ENCODE measurements at places on chromosomes 4 and X.
A peak's percentile ranks its signal among the peaks of the same experiment; 100 is the strongest.

DNA sequence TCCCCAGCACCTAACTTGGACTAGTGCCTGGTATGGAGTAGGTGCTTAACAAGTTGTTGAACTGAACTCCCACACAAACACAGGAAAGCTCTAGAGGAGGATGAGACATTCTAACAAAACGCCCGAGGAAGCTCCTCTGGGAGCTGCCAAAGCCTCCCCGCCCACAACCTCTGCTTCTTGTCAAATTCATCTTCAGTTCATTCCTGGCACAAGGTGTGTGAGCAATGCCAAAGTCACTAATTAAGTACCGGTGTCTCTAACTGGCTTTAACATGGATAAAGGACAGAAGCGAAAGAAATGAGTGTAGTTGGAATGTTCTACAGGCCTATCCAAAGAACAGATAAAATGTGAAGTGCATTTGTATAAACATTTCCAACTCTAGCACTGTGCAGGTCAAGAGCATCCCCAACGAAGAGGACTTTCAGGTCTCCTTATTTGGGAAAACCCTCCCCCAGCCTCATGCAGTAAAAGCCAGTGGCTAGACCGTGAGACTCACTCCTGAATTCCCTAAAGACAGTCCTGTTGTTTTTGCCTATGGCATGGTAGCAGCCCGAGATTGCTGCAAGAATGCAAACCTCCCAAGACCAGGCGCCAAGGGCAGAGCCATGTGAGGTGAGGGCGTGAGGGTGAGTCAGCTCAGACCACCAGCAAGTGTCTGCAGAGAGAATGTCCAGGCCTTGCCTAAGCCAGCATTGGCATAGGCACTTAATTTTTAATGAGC, 72.2 kb upstream of the KLF3 start:
- DNase-seq = no peak

DNA sequence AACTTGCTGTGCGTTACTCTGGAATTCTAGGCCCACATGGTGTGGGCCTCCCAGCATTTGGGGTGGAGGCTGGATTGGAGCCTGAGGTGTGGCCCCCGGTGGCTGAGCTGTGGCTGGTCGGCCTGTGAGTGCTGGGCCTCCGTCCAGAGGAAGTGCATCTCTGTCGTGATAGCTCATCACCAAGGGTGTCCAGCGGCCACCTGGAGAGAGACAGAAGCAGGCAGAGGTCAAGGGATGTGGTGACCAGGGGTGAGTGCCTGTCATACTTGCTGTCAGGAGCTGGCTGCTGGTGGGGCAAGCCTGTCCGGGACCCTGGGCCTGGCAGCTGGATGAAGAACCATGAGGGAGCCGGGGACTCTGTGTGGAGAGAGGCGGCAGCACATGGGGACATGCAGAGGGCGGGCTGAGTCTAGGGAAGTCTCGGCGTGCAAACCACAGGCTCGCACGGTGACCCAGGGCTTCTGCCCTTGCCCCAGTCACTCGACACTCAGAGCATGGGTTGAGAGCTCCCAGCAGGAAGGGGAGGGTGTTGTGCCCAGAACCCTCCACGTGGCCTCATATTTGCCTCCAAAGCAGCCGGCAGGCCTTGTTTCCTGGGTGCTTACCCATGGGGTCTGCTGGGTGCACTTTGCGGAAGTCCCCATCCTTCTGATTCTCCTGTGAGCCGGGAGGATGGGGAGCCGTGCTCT, 6.2 kb downstream of the SORCS2 start:
- DNase-seq = no peak

- DNase-seq = no peak
These were observed 146.8 kb downstream of the HMGN5 start for GRCh38 chrX:81054904-81055303.

DNA sequence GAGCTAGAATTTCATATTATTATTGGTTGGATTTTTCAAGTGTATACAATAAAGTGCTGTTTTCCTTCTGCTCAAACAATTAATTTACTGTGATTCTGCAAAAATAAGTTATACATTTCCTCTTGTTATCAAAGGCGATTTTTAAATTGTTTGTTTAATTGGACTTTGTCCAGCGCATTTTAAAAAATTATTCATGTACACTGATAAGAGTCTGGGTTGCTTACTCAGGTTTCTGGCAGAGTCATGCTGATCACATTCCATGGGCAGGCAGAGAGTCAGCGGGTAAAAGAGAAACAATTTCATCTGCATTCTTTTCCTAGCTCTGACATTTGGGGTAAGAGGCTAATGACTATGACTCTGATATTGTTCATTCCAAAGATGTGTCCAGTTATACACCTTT, 8.9 kb downstream of the FAT4 start:
- no peak for DNase-seq

DNA sequence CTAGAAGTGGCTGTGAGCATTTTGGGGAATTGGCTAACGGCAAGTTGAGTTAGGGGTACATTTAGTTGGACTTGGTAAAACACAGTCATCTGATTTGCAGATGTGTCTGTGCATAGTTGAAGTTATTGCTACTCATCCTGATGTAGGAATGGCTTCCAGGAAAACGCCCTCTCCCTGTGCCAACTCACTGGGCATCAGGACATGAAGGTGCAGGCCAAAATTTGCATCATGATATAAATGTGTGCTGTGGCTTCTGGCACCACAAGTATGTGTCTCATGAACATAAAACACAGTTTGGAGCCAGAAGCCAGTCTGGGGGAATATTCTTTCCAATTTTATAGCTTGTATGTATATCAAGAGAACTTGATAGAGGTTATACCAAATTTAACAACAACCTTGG, 54.2 kb upstream of the CBR4 start:
- no peak for DNase-seq

GRCh38 chr4:2083826-2084160, 24.7 kb downstream of the NAT8L start:
- DNase-seq = no peak

DNA sequence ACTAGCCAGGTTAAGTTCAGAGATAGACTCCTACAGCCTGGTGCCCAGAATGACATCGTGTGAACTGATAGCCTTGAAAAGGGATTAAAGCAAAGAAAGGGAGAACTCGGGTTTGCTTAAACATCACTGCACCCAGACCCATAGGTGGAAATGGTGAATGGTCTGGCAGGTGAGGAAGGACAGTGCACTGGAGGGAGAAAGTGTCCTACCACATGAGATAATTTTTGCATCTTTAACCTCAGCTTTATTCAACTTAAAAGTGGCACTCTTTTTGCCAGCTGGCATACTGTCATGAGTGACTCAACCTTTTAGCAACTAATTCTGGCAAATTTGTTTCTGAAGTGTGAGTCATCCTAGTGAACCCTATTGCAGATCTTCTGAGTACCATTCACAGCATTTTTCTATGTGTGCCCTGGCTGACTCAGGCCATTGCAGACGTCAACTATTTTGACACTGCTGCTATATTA, 53.0 kb upstream of the DAPP1 start:
- peak; percentile 3 for DNase-seq

DNA sequence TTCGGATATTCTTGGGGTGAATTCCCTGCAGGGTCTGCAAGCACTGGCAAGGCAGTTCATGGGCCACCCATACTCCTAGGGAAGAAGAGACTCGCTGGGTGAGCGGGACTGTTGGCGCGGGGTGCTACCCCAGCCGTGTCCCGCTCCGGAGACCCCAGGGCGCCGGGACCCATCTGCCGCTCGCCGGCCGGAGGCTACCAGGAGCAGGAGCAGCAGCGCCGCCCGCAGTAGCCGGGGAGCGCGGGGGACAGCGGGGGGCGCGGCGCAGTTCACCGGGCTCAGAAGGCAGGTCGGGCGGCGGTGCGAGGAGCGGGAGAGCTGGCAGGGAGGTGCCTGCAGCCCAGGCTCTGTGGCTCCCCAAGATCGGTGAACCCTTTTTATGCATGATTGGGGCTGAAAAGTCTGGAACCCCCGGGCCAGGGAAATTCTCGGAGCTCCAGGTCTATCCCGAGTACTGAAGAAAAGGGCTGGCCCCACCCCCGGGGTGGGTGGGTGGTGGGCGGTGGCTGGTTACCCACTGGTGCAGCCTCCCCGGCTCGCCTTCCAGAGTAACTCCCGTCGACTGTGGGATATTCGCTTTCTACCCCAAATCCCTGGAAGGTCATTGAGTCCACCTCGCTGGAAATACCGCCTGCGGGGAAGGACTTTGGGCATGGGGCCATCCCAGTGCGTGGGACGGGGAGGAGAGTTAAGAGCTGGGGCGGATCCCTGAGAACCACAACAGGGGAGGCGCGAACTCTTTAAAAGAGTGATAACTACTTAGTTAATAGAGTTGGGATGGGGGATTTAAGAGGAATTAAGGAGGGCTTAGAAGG, 37.6 kb downstream of the PF4 start:
- peak; percentile 36 for DNase-seq

DNA sequence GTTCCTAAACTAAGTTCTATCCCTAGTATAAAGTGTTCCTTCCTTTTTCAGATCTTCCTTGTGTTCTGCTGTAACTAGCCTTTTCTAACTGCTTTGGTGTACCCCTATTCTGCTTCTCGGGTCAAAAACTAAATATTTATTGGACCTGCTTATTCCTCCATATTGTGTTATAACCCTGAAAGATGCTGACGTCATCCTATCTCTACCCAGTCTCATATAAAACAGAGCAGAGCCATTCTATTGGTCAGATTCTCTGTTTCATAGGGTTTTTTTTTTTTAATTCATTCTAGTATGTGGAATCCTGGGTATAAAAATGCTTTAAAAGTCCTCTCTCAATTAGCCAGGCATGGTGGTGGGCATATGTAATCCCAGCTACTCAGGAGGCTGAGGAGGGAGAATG, 349.7 kb downstream of the ACTRT1 start:
- DNase-seq = no peak

DNA sequence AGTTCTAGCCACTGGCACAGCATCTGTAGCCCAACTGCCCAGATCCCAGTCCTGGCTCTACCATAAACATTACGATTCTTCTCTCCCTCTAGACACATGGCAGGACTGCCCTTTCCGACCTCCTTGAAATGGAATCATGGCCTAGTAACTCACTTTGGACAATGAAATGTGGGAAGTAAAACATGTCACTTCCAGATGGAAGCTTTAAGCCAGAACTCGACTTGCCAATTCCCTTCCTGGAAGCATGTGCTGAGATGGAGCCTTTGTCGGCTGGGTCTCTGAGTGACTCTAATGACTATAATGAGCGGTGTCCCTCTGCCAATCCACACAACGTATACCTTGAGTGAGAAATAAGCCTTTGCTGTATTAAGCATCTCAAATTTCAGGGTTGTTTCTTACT, 34.7 kb downstream of the SH3RF1 start:
- DNase-seq = no peak

DNA sequence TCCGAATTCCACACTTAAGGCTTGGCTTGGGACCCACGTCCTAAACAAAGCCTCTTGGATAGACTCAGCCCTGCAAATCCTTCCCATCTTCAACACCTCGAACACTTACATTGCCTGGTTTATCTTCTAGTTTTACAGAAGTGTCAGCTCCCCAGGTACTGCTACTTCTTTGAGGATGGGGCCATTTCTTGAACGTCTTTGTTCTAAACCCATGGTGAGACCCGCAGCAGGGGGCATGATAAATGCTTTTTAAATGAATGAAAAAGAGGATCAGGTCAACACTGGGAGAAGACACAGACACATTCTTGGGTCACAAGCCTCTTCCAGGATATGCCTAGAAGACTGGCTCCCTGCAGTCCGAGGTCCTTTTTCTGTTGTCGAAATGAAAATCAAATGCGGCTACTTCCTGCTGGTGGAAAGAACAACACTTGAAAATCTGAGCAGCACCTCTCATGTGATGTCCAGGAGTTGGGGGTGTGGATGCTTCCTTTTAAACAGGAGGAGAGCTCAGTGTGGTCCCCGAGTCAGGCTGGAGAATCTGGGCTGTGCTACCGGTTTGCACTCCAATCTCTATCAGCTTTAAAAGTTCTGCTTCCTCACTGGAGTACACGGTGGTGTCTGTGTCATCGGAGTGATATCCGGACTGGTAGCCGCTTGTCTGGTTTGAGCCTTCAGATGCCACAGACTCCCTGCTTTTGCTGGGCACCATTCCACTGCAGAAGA, 45.8 kb downstream of the KDR start:
- DNase-seq = no peak

- no peak for DNase-seq
These were observed 29.5 kb upstream of the JAKMIP1 start for GRCh38 chr4:6229671-6230501.

DNA sequence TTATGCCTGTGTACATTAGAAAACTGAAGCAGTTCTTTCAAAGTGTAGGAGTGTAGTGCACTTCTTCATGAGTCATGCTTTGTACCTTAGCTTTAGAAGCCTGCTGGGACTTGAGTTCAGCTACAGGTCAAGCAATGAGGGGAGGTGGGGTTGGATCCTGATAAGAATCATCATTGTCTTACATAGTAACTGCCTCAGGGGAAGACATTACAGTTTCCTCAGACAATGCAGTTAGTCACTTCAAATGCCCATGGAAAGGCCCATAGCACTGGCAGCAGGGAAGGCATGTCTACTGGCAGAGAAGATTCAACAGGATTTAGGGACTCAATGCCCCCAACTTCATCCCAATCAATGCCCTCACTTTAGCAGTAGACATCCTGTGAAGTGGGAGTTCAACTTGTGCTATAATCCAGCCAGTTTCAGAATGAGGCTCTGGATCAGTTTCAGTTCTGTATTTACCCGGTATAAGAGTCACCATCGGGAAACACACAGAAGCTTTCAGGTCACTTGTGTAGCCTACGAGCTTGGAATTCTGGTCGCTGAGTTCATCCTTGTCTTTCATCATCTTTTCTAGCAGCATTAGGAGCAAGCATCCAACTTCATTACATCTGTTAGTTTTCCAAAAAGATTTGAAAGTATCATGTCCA, 1216.5 kb downstream of the RAPGEF2 start:
- DNase-seq = no peak

DNA sequence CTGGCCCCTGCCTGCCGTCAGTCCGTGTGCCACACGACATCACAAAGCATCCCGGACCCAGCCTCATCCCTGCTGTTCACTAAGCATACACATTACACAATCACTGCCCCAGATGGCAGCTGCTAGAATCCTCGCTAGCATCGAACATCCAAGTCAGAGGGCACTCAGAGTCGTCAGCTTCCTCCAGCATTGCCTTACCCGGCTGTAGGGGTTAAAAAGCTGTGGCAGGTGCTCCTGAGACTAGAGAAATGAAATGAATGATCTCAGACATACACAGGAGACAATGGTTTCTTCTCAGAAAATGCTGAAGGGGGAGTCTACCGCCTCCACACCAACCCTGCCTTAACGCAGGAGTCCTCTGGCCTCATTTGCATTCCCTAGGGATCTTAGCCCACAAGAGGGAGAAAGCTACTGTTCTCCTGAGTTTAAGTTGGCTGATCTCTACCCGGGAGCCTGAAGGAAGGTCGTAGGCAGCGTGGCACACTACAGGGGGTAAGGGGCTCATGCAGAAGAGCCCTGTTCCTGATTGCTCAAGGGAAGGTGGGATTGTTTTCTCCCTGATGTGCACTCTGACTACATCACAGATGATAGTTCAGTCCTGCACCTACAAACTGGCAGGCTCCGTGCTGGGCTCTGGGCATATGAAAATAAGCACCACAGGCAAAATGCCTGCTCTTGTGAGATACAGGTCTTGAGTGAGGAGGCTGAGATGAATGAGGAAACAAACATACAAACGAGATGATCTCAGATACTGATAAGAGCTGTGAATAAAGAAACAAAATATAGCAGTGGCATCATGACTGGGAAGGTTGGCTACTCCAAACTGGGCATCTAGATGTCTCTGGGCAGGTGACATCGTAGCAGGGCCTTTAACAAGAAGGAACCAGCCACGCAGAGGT, 2.6 kb upstream of the KIAA0232 start:
- no peak for DNase-seq

Measured in common myeloid progenitor, CD34-positive (primary cell).